ENCODE measurements at places on chromosomes 6 and 20.

- DNase-seq: no peak
Measured at GRCh38 chr6:49966823-49967222, 2.6 kb downstream of the DEFB113 start.

GRCh38 chr20:31237763-31238162, 19.7 kb upstream of the DEFB115 start:
- DNase-seq: no peak

DNA sequence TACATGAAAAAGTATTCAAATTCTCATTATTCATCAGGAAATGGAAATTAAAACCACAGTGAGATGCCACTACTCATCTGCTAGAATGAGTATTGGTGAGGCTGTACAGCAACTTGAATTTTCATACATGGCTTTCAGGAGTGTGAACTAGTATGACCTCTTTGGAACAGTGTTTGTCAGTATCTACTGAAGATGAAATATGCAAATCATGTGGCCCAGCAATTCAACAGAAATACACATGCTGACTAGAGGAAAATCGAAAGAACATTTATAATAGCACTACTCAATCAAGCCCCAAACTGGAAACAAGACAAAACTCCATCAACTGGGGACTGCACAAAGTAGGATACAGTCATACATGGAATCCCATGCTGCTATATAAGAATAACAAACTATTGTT, 102.2 kb downstream of the DCDC2 start:
- DNase-seq: no peak

DNA sequence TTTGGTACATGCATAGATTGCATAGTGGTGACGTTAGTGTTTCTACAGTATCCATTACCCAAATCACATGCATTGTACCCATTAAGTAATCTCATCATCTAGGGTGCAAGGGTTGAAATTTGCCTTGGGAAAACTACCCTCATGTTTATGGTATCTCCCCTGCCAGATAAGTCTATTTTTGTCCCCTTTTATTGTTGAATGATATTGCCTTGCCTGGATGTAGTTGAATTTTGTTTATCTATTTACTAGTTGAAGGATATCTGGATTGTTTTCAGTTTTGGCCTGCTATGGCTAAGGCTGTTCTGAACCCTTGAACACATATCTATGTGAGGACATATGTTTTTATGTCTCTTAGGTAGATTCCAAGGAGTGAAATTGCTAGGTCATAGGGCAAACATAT, 13.4 kb downstream of the HLA-DRB1 start:
- no peak for DNase-seq

DNA sequence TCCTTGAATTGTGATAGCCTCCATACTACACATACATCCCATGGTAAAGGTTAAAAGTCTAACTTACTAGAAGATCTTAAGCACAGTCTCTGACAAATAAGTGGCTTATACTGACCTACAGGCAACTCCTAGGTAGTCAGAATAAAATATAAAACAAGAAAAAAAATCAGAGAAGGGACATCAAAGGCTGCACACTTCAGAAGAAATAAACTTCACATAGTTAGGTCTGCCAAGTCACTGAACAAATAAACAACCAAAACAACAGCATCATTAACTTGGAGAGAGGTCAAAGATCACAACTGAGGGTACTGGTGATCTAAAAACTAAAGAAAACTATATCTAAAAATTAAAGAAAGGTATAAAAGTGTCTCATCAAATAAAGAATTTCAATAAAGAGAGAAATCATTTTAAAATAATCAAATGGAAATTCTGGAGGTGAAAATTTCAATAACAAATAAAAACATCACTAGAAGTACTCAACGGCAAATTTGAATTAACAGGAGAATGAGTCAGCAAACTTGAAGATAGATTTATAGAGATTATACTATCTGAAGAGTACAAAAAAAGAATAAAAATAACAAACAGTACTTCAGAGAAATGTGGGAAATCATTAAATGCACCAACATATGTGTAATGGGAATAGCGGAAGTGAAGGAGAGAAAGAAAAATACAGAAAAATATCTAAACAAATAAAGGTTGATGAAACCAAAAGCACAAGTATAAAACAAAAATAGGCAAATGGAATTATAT, 88.0 kb upstream of the UST start:
- no peak for DNase-seq

- DNase-seq: no peak
Measured at GRCh38 chr20:385448-385847, 4.9 kb downstream of the TRIB3 start.

- DNase-seq: no peak
Measured at GRCh38 chr20:12597551-12597950, 411.2 kb upstream of the SPTLC3 start.

DNA sequence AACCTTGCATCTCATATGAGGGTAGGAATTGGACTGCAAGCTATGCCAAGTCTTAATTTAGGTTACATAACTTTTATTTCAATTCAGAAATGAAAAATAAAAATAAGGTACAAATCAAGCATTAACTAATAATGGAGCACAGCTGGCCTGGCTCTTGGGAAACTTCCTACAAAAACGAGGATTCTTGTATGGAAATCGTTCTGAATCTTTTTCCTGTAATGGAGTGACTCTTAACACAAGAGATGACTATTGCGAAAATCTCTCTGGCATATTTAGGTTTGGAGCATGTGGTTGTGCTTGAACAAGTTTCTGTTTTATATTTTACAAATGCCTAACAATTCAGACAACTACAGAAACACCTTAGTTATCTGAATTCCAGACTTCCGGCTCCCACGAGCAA, 34.0 kb upstream of the PI16 start:
- no peak for DNase-seq

- DNase-seq: no peak
Measured at GRCh38 chr20:49916146-49917002, 1.0 kb upstream of the SPATA2 start.

- DNase-seq: no peak
Measured at GRCh38 chr6:95203153-95203754, 374.1 kb upstream of the MANEA start.

- no peak for DNase-seq
Measured at GRCh38 chr6:116596815-116597214, 19.5 kb upstream of the RSPH4A start.

- no peak for DNase-seq
Measured at GRCh38 chr6:91166271-91167046, 579.6 kb upstream of the MAP3K7 start.

GRCh38 chr6:41785689-41786450, 1.6 kb upstream of the TOMM6 start:
- DNase-seq: no peak

DNA sequence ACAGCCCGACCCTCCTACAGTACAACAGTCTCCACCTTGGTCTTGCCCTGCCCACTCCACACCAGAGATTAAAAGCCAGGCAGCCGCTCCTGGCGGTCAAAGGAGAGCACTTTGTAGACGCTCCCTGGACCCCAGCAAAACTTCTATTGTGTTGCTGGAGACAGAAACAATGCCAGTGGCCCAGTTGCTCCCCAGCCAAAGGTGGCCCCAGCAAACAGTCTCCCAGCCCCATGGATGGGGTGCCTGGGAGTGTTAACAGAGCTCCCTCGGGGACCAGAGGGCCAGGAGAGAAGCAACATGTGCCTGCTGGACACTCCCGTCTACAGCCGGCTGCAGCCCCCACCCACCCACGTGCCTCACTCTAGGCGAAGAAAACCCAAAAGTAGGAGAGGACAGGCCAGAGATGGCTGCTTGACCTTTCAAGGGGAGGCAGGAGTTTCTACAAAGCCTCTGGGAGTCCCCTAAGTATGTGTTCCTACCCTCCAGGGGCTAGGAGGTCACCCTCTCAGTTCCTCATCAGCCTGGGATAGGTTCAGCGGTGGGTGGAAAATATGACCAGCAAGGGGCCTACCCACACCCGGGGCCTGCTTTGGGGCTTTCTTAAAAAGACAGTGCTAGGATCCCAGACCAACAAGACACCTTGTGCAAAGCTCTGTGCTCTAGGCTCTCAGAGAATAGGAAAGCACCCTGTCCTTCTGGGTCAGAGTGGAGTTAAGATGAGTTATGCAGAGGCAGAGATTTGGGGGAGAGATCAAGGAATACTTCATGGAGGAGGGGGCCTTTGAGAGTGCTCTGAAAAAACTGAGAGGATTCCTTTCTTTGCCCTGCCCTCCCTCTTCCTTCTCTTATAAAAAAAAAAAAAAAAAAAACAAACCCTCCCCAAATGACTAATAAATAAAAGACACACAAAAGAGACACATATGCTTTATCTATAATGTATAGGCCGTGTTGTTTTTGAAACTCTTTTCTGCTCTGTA, 19.0 kb upstream of the PREX1 start:
- DNase-seq: no peak

GRCh38 chr6:132813173-132813856, 1.1 kb upstream of the RPS12 start:
- peak; percentile 14 for DNase-seq

- DNase-seq: no peak
Measured at GRCh38 chr6:159981403-159982245, 12.7 kb downstream of the IGF2R start.

- DNase-seq: no peak
Measured at GRCh38 chr6:44542401-44543116, 155.1 kb downstream of the CDC5L start.

DNA sequence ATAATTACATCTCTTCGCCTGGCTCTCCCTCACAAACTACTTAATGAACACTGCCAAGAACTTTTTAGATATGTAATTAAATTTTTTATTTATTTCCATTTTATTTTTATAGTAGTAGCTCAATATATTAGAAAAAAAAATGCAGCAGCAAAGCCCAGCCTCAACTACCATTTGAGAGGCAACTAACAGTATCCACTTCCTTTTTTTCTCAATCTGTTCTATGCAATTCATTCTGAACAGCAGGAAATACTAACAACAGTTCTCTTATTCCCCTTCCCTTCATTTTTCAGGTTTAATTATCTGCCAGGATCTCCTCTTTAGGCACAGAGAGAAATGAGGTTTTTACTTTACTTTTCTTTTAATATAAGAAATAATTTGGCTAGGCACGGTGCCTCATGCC, 112.7 kb downstream of the ZNF217 start:
- DNase-seq: no peak

Measured in T follicular helper cell (primary cell).